ENCODE measurements at places on chromosomes 12 and 14. TPM values are rescaled to one million over a fixed set of nuclear protein-coding genes. Genes with fewer than 3 reads are reported as not detected.

OR6C3 gene
- total RNA-seq: not detected

DNA sequence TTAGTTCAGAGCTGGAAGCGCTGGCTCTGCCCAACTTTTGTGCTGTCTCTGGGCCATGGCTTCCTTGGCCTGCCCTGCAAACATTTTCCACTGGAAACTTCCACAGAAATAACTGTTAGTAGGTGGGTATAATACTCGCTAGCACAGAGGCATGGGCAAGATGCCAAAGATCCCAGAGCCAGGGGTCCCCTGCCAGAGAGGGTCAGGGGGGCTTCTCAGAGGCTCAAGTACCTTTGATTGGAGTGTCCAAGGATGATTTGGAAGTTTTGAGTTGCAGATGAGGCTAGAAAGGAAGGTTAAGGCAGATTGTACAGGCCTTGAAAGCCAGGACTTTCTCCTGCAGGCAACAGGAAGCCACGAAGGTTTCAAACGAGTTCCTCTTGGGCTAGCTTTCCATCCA is 187.6 kb downstream of the DICER1 start:
- DNase-seq: no peak

GRCh38 chr14:75247286-75247922 is 31.2 kb upstream of the FOS start:
- DNase-seq: no peak

ESPL1 gene
- total RNA-seq: not detected

CGRRF1 gene
- total RNA-seq: 24.7 TPM

DNA sequence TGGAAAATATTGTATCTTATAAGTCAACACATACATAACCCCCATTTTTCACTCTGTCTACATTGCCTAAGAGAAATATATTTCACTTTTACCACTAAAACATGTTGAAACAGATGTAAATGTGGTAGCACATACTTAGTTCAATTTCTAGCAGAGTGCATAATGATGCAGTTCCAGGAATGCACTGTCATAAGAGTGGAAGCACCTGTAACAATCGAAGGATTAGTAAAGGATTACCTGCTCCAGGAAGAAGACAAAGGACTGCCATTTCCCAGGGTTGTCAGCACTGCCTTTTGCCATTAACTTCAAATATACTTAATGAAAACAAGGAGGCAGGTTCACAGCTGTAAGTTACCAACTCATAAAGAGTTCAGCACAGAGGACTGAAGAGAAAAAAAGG is 24.6 kb downstream of the DAD1 start:
- no peak for DNase-seq

GRCh38 chr12:6987956-6988553 is 17.3 kb downstream of the EMG1 start:
- no peak for DNase-seq

OAS3 gene
- 16.5 TPM for total RNA-seq

GPN3 gene
- 16.7 TPM for total RNA-seq

TAS2R13 gene
- total RNA-seq: 1.9 TPM

SLC10A1 gene
- total RNA-seq: not detected

ARMH4 gene
- total RNA-seq: 3.9 TPM

GRCh38 chr14:65251213-65251612 is 148.9 kb upstream of the MAX start:
- DNase-seq: no peak

GDF11 gene
- 3.1 TPM for total RNA-seq

Data from tibial nerve (tissue), 4 donors.